GM03348 (cell line): ENCODE measurements at places on chromosomes 5 and 9.

DNA sequence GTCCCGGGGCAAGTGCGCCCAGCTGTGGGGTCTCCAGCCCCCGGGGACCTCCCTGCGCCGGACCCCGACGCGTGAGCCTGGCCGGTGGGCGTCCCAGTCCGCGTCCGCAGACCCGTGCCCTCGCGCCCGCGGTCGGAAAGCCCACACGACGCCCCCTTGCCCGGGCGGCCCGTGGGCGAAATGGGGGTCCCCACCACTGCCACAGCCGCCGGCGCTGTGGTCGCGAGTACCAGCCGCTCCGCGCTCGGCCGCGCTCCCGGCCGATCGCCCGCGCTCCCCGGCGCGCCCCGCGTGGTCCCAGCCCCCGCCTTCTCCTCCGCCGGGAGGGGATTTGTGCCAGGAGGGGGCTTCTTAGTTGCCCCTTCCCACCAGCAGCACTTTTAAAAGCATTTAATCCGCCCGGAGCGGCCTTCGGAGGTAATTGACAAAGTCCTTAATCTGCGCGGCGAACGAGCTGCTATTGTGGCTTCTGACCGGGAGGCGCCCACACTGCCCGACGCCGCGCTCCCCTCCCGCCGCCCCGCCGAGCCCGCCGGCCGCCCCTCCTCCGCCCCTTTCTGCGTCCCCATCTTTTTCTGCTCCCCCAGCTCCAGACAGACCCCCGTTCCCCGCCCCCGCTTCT lies 469 bp upstream of the FIBCD1 start:
- DNase-seq = peak; percentile 55

DNA sequence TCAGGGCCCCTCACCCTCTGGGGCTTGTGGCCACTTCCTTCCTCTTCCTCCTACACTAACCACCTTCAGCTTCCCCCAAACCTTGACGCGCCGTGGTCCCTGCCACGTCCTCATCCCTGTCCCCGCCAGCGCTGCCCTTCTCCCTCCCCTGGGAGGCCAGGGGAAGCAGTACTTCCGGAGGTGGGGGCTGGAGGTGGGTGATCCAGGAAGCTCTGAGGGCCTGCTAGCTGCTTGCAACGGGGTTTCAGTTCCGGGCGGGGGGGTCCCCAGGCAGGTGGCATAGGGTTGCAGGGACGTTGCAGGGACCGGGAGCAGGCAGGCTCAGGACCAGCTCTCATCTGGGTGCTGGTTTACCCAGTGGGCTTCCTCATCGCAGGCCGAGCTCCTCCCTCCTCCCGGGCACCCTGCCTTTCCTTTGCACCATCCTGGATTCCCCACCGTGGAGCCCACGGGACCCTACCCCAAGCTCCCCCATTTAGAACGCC lies 70.0 kb downstream of the RXRA start:
- DNase-seq = no peak

- peak; percentile 11 for DNase-seq
Measured at GRCh38 chr5:15645381-15646160, 145.6 kb downstream of the FBXL7 start.

GRCh38 chr9:93468763-93469456 lies 15.5 kb upstream of the FAM120AOS start:
- peak; percentile 64 for DNase-seq

DNA sequence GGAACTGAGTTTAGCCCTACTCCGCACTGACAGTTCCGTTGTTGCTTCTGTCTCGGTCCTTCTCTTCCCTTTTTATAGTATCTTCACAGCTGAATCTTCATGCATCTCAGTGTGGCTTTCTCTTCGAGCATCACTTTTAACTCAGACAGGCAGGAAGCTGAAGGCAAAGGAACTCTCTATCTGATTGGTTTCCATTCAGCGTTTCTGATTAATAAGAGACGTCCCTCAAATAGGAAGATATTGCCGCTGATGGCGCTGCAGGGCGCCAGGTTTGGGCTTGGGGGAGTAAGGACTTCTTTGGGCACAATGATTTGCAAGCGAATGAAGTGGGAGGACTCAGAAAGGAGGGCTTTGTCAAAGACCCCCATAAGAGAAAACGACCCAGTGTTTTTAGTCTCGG lies at the start of gene CDH9:
Gene CDH9 (minus strand): TSS at position 111 of the 400 bp plus-strand sequence. CDS start 50,253 bp downstream, outside the sequence.
- no peak for DNase-seq

DNA sequence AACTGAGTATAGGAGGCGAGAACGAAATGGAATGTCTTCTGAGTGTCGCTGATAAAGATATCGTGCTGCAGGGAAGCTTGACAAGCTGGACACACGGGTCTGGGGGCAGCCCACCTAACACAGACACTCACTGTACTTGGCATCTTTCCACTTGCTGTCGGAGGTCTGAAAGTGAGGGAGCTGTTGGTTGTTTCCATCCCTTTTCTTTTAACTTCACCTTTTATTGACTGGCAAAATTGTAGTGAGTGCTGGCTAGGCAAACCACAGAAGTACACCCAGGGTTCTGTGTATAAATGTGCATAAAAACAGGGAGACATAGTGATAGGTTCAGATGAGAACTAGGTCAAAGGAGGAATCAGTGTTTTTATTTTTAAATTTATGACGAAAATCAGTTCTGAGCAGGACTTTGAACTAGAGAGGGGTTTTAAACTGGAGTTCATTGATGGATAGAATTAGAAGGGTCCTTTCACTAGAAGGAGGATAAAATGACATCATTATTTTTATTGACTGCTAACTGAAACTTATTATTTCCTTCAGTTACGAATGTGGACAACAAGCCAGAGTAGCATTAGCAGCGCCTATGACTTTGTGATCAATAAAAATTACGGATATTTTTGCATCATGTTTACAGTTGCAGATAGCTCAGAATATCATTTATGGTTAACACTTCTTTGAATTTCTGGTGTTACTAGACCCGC lies 817 bp downstream of the GAPVD1 start:
- peak; percentile 16 for DNase-seq

DNA sequence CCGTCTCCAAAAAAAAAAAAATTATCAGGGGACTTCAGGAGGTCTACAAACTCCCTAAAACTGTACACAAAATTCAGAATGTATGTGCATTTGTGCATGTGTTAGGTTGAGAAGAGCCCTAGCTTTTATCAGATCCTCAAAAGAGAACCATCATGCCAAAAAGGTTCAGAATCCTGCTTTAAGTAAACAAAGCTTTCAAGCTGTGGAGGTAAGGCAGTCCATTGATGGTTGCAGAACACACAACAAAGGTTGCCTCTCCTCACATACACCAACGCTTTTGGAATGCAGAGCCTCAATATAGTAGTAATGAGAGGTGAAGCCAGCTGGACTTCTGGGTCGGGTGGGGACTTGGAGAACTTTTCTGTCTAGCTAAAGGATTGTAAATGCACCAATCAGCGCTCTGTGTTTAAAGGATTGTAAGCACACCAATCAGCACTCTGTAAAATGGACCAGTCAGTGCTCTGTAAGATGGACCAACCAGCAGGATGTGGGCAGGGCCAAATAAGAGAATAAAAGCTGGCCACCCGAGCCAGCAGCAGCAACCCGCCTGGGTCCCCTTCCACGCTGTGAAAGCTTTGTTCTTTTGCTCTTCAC lies 57.9 kb upstream of the RNF38 start:
- no peak for DNase-seq

DNA sequence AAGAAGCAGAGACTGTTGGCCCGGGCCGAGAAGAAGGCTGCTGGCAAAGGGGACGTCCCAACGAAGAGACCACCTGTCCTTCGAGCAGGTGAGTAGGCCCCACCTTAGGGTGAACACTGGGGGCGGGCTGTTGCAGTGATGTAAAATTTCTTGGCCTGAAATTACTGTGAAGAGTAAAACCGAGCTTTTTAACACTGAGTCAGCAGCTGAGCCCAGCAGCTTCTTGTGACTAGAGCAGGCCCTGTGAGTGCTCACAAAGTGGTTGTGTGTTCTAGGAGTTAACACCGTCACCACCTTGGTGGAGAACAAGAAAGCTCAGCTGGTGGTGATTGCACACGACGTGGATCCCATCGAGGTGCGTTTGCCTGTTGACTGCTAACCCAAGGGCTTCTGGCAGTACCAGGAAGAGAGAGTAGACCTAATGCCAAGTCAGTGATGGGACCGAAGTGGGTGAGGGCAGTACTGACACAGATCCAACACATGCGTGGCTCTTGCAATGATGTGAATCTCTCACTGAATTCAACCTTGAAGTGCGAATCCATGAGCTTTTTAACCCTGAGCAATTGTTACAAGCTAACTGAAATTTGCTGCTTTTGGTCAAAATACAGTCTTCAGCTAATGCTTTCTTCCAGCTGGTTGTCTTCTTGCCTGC lies 2.1 kb downstream of the RPL7A start:
- DNase-seq = no peak

DNA sequence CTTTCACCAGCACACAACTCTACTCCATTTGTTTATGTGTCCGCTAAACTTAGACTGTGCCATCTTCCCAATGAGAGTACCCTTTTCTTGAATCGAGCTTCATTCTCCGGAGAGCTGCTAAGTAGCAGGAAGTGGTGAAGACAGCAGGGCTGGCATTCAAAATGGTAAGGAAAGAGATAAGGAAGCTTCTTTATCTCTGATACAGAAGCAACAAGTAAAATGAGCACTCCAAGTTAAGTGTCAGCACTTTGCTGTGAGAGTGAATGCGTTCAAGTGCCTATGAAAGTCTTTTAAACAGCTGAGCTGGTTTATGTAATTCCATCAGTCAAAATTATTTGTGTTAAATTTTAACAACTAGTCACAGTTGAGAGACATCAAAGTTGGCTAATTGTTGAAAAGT lies 386.8 kb upstream of the PTPRD start:
- DNase-seq = no peak

GRCh38 chr9:132638240-132638639 lies 31.5 kb downstream of the DDX31 start:
- DNase-seq = peak; percentile 20

- no peak for DNase-seq
Measured at GRCh38 chr5:135718151-135718550, 116.3 kb upstream of the SLC25A48 start.

GRCh38 chr5:433836-434235 lies 9.1 kb upstream of the EXOC3 start:
- DNase-seq = no peak

- no peak for DNase-seq
Measured at GRCh38 chr9:134322781-134323241, 3.4 kb upstream of the RXRA start.

- DNase-seq = peak; percentile 87
Measured at GRCh38 chr5:126676195-126676624, 75.5 kb downstream of the PHAX start.

DNA sequence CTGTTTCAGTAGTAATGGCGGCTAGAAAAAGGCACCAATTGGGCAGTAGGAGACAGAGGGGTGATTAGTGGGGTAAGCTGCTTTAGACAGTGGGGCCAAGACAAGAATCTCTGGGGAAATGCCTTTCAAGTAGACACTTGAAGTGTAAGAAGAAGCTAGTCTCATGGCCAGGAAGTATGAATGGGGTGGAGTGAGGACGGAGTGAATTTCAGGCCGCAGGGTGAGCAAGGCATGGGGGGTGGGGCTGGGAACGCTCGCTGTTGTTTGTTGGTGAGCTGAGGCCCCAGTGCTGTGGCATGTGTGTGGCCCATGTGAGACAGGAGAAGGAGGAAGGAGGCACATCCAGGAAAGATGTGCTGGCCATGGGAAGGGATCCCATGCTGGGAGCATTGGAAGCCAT lies 149.2 kb upstream of the NFIL3 start:
- no peak for DNase-seq
